Activated T-cell treated with anti-CD3 and anti-CD28 coated beads for 4 hours (primary cell): ENCODE measurements at places on chromosomes 3 and 15.

DNA sequence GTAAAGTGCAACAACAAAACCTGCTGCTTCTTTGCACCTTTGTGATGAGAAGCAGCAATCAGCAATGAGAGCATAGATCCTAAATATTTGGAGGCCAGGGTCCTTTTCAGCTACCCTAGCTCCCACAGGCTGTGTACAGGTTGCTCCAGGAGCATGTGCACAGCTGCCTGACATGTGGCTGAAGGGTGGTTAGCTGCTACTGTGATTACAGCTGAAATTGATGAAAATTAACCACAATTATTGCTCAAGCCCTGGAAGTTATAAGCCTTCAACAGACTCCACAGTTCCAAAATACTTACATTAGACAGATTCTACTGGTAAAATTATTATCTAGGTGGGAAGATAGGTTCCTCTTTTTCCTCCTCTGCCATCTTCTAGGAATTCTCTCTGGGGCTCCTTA, 28.5 kb downstream of the COMMD2 start:
- DNase-seq, result no peak

DNA sequence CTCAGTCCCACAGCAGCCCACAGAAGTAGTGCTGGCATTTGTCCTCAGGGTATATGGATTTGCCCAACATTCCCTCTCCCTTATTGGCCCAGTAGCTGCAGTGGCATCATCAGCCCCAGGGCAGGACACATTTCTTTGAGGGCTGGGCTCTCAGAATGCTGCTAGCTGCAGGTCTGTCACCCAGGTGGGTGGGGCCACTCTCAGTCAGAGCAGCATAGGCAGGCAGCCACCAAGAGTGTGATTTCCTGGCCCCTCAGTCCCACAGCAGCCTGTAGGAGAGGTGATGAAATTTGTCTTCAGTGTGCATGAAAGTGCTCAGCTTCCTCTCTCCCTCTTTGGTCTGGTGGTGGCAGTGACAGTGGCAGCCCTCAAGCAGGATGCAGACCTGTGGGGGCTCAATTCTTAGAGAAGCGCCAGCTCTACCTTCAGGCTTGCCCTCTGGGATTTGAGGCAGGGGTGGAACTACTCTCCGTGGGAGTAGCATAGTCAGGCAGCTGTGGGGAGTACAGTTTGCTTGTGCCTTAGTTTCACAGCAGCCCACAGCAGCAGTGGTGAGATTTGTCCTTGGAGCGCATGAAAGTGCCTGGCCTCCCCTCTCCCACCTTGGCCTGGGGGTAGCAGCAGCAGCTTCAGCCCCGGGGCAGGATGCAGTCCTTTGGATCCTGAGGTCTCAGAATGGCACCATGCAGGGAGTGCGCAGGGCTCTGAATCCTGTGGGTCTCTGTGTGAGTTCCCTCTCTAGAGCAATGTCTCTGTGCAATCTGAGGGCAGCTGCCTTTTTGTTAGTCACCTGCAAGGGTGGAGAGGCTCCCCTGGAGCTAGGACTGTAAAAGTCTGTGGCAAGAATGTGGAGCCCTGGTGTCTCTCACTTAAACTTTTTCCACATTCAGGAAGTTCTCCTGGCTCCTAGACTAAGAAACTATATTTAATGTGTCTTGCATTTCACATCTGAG, 1229.1 kb downstream of the ROBO2 start:
- DNase-seq, result no peak

DNA sequence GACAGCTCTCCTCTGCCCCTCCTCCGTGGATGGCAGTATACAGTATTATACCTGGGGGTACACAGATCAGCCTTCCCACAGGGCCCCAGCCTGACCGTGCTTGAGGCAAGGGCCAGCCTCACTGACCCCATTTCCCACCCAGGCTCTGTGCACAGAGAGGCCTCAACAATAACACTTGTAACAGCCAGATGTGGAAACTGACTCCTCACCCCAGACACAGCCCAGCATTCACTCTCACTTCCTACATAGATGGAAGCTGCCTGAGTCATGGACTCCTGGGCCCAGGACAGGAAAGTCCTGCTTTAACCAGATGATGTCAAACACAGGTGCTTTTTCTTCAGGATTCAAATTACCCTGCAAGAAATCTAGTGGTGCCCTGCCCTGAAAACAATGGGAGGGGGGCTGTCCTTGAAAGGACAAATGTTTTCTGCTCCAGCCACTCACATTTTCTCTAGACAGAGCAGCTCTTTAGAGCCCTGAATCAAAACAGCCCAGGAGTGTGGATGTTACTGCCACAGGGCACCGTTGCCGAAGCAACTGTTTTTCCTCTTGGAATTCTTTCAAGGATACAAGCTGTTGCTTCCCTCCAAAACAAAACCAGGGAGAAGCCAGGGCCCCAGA, 16.4 kb downstream of the CCDC12 start:
- no peak for DNase-seq

GRCh38 chr3:33911525-33912322, 113.3 kb downstream of the PDCD6IP start:
- DNase-seq, result no peak

DNA sequence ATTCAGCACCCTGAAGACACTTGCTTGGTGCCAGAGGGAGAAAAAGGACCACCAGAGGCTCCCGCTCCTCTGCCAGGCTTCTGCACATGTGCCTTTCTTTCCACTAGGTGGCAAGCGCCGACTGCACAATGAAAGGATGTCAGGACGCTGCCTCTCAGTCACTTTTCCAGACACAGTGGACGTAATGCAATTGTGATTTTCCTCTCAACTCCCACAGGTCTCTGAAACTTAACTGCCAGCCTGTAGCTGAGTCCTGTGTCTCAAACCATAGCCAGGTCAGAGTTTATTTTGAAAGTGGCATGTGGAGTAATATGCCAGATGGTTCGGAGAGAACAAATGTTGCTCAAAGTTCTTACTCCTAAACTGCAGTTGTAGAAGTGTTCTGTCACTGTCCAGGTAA, 162.9 kb downstream of the ITPR1 start:
- no peak for DNase-seq

GRCh38 chr15:43517354-43518196, at the start of gene MAP1A:
Gene MAP1A, plus strand, starts transcription at chr15:43517608. Its CDS starts 3,866 bp downstream, at chr15:43521474.
- DNase-seq, result no peak

- no peak for DNase-seq
Observed at GRCh38 chr3:187210091-187210490, 12.8 kb downstream of the RTP1 start.

DNA sequence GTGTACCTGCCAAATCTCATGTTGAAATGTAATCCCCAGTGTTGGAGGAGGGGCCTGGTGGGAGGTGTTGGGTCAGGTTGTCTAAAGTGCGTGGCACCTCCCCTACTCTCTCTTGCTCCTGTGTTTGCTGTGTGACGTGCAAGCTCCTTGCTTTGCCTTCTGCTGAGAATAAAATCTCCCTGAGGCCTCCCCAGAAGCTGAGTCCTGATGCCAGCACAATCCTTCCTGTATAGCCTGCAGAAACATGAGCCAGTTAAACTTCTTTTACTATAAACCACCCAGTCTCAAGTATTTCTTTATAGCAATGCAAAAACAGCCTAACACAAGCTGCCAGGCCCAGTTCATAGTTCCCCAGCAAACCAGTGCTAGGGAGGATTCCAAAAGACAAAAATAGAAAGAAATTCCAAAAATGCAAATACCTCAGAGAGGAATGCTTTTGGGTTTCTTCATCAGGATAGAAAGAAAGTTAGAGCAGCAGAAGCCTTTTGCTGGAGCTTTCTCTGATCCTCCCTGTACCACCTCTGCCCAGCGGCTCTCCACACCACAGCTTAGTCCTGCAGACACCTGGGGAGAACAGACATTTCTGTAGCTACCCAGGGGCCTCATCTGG, 25.9 kb upstream of the CDV3 start:
- DNase-seq, result no peak

DNA sequence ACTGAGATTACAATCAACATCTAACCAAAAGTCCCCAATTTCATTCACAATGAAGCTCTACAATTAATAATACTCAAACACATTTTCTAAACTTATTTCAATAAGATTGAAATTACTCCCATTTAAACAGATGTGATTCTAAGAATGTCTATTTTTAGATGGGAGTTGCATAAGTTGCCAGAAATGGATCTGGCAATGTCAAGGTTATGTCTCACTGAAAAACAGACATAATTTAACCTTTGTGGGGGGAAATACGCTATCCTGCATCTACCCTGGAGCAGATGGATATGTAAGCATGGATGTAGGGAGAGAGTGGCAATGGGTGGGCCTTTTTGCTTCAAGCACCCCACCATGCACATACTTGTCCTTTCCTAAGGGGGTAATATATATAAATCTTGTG, 6.7 kb upstream of the EIF1B start:
- DNase-seq, result no peak

GRCh38 chr15:88680241-88681001, 41.6 kb downstream of the ISG20 start:
- DNase-seq, result no peak

GRCh38 chr3:10289787-10290355, 2.9 kb downstream of the GHRL start:
- DNase-seq, result no peak

DNA sequence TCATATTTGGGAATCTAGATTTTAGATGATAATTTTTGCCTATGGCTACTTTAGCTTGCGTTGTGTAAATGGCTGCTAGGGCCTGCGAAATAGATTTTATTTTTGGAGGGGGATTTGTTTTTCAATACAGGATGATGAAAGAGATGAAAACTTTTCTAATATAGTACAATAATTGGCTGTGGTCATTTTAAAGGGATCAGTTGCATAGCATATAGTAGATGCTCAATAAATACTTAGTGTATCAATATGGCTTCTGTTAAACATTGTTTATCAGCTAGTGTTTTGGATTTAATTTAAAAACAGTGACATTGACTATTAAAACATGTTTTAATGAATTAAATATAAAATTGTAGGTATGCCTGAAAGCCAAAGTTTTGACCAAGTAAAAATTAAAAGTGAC, 6.9 kb upstream of the CHD2 start:
- DNase-seq, result no peak

DNA sequence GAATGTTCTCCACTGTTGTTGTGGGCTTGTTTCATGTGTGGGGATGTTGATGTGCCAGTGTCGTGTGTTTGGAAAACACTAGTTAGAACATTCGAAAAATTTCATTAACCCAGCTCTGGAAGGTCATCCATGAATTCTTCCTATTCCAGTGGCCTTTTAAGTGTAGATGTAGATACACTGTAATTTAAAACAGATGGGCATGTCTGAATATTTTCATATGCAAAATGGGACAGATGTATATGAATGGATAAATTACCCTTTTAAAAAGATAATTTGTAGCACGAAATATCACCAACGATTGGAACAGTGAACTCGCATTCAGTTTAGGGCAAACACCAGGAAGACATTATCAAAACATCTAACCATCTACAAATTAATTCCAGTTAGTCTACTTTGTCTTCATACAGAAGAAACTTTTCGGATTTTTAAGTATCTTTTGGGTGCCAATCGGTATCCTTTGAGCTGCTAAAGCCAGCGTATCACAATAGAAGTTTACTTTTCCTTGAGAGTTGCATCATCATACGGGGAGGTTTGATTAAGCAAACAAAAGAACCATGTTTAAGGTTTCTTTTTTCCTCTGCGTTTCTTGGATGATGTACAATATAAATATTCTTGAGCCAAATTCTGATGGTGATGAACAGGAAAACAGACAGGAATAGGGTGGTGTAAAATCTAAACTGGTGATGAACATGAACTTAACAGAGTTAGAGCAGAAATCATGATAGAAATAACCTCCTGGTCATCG, 528.1 kb downstream of the FOXP1 start:
- DNase-seq, result no peak

DNA sequence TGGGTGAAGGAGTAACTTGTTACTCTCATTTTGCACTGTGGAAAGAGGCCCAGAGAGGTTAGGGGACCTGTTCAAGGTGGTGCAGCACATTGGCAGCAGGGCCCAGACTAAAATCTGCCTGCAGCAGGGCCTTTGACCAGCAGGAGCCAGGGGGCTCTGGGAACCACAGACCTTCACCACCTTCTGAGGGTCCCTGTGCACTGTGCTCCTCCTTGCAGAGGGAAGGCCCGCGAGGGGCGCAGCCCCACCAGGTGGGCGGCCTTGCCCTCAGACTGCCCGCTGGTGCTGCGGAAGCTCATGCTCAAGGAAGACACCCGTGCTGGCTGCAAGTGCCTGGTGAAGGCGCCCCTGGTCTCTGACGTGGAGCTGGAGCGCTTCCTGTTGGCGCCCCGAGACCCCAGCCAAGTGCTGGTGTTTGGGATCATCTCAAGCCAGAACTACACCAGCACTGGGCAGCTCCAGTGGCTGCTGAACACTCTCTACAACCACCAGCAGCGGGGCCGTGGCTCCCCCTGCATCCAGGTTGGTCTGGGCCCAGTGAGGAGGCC, 61.5 kb upstream of the FGD5 start:
- DNase-seq, result no peak

DNA sequence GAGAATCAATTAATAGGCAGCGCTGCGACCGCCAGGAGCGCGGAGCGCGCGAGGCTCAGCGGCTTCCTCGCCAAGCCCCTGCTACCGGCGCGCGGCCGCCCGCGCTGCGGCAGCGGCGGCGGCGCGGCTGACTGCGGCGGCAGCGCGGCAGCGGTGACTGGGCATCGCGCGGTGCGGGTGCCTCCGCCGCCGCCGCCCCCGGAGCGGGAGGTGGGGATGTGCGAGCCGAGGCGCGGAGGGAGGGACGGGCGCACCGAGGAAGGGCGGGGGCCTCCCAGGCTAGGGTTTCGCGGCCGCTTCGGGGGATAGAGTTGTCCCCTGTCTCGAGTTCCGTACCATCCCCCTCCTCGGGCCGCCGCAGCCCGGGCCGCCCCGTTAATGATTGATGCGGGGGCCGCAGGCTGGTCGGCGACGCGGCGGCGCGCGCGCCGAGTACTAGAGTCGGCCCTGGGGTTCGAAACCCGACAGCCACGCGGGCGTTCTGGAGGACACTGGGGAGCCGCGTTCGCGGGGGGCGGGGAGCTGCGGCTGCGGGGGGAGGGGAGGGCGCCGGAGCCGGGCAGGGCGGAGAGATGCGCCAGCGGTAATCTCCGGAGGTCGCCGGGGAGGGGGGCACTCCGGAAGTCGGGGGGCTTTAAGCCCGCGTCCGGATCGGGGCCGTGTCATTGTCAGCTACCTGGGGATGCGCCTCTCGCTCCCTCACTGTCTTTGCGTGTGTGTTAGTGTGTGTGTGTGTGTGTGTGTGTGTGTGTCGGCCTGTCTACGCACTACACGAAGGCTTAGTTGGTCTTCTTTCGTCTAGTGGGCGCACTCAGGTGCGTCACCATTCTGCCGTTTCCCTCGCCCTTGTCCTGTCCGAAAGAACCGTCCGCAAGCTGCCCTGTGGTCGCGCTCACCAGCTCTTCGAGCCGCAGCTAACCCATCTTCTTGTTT, at the start of gene PAQR9:
Gene PAQR9, minus strand, starts transcription at position 159 of the 933 bp plus-strand sequence. CDS start 338 bp downstream, outside the sequence.
- DNase-seq, result no peak

DNA sequence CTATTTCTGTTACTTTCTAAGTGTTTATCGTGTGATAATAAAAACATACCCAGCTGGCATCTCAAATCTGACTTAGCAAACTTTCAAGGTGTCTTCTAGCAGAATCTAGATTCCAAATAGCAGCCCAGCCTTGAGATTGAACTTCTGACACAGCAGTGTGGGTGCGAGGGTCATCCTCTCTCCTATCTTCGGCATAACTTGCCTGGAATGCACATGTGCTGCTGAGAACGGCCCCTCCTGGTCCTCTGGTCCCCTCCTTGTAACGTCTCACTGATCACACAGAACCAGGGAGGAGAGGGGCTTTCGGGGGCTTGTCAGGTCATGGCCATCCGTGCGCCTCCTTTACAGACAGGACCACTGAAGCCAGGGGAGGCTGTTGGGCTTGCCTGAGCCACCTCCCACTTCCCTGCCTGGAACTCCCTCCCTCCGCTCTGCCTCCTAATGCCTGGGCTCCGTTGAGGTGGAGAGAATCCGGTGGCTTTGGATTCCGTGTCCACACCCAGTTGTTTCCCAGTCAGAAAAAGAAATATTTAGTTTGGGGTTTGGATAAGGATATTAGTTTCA, 344.4 kb upstream of the C2CD4B start:
- DNase-seq, result no peak
